Right lobe of liver (tissue), 6 donors: ENCODE measurements at places on chromosomes 7 and 10.

DNA sequence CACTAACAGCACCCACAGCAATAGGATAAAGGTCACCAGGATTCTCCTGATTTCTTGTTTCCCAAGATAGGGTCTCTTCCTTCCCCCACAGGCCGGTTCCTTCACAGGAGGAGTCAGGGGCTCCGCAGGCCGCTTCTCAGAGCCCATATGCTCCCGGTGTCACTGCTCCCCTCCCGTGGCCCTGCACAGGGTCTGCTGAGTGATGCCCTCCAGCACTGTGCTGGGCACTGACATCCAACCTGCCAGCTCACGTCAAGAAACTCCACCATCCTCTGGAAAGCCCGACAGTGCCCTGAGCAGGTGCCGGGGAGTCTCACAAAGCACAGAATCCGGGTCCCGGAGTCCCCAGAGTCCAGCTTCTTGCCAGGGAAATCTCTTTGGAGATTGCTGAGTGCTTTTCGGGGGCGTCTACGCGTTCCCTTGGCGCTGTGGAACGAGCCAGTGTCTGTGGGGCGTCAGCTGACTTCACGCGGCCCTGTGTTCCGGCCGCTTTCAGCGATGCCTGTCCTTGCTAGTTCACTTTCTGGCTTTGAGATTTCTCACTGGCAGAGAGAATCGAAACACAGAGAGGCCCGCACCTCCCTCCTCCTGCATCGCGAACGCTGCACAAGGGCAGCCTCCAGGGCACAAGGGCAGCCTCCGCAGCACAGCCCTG is 567.5 kb downstream of the DNAJB6 start:
- peak; percentile 31 for DNase-seq

DNA sequence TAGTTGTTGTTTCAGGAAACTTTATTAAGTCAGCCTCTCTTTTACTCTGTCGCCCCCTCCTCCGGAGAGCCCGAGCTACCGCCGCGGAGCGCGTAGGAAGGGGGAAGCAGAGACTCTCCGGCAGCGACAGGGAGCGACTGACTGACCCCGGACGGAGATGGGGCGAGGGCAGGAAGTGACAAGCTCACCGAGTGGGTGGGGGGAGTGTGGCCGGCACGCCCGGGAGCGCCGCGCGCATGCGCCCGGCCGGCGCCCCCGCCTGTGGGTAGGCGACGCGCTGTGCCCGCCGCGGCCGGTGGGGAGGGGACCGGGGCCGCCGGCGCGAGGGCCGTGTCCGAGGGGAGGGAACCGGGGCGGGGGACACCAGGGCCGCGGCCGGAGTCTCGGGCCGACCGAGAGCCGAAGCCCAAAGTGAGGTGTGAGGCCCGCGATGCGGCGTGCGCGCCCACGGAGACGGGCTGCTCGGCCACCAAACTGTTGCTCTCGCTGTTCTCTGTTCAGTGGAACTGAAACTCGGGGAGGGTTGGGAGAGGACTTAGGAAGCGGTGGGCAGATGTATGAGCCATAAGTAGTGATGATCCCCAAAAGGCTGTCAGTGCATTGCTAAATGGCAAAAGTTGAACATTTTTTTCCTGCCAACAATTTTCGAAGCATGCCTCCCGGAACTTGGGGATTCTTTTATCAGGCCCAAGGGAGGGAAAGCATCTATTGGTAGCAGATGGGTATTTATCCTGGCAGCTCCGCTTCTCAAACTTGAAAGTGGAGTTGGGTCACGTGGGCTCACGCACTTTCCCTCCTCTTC is at the start of gene ZNF800:
Gene ZNF800, minus strand, starts transcription at position 143 of the 802 bp plus-strand sequence. CDS start 1,151 bp downstream, outside the sequence.
- peak; percentile 95 for DNase-seq

DNA sequence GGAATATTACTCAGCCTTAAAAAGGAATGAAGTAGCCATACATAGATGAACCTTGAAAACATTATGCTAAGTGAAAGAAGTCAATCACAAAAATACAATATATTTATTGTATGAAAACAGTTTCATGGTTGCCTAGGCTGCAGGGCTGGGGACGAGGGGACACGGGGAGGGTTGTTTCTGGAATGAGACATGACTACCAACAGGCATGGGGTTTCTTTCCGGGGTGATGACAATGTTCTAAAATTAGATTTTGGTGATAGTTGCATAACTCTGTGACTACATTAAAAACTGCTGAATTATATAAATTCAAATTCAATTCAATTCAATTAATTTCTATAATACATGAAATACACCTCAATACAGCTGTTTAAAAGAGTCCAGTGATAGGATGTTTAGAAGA is 88.0 kb downstream of the ARHGAP22 start:
- DNase-seq: no peak

DNA sequence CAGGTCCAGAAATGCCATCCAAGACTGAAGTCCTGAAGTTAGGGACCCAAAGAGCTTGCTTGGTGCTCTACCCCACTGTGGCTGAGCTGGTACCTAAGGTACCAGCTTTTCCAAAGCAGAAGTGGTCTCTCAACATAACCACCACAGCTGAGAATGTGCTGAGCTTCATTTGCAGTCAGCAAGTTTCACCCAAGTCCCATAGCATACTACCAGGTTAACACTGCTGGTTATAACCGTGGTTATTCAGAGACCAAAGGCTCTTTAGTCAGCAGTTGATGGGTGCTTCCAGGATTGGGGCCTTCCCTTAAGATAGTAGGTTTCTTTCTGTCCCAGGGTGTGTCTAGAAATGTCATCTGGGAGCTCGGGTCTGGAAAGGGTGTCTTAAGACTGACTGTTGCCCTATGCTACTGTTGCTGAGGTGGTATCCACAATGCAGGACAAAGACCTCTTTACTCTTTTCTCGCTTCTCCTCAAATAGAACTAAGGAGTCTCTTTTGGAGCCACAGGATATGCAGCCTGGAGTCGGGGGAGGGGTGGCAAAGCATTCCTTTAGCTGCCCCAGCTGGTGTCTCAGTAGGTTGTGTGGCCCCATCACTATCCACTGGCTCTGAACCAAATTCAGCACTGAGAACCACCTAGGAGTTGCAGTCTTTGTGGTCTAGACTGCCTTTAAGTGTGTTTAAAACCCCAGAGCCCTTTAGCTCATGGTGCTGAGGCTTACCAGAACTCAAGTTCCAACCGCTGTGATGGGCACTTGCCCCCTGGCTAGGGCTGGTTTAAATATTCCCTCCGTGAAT is 354.9 kb upstream of the SEMA3C start:
- DNase-seq: no peak

- DNase-seq: no peak
These were observed 43.2 kb downstream of the FAM53B start for GRCh38 chr10:124701038-124701365.

GRCh38 chr10:129079705-129080104 is 387.3 kb upstream of the MGMT start:
- no peak for DNase-seq

DNA sequence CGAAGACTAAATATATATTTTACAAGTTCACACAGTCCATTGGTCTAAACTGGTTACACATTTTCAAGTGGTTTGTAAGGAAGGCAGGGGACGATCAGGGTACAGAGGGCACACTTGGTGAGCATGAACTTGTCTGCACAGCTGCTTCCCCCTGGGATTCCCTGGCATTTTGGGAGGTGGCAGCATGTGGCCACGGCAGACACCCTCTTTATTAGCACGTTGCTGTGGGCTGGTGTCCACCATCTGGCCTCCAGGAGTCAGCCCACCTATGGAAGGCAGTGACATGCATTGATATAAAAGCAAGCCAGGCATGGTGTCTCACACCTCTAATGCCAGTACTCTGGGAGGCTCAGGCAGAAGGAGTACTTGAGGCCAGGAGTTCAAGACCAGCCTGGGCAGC is 350.2 kb downstream of the TYW1 start:
- no peak for DNase-seq
